Dermis microvascular lymphatic vessel endothelial cell (primary cell): ENCODE measurements at places on chromosomes 13 and 19.

DNA sequence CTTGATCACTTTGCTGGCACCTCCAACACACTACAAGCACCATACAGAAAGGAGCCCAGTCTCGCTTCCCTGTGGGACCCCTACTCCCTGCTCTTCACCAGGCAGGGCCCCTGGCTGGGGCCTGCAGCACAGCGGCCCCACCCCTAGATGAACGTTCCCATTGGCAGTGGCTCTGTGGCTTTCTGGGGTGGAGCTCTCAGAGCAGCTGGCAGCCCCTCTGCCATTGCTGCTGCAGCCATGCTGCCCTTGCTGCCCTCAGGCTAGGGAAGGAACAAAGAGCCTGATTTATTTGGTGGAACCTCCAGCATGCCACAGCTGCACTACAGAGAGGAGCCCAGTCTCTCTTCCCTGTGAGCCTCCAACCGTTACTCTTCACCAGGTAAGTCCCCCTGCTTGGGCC is 5.8 kb downstream of the SIGLEC6 start:
- no peak for DNase-seq

GRCh38 chr13:42272115-42272803 is at the start of gene AKAP11:
Gene AKAP11, plus strand, starts transcription at chr13:42272152. Its CDS starts 14,197 bp downstream, at chr13:42286349.
- DNase-seq = no peak

DNA sequence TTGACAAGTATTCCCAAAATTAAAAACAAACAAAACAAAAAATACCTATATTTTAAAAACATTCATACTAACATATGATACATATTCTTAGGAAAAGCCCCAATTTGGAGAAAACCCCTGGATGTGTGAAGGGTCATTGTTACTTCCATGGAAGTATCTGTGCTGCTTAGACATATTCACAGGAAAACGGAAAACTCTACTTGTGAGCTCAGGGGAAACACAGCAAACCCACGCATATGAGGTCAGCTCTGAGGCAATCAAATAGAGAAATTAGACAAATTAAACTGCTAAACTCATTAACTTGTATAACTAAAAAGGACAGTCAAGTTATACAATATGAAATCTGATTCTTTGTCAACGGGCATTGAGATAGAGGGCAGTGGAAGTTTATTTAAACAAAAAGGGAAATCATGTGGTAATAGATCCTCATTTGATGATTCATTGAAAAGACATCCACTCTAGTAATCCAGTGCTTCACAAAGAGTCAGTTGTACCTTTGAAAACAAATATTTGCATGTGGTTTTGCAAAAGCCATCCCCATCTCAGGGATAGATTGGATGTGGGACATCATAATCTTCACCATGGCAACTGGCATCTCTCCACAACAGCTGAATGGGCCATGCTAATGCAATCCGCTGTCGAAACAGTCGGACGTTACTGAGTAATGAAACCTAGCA is 423.4 kb downstream of the ITGBL1 start:
- DNase-seq = no peak

DNA sequence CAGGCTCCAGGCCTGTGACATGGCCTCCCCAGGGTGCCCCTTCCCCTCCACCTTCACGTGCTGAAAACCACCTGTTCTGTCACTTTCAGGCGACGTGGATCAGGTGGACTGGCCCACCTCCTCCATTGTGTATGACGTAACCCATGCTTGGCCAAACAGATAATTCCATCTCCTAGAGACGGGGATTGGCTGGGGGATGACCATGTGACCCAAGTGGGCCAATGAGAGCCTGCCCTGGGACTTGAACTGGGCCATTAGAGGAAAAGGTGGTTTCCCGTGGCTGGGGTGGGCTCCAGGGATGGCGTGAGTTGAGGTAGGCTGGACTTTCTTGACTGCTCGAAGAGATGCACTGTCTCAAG is 3.6 kb upstream of the ADAMTSL5 start:
- DNase-seq = no peak
